Stimulated activated CD8-positive, alpha-beta memory T cell treated with anti-CD3 and anti-CD28 coated beads, Interleukin-4, amount 100 ng/mL, for 4 hours (primary cell): ENCODE measurements at places on chromosomes 2 and 18.

DNA sequence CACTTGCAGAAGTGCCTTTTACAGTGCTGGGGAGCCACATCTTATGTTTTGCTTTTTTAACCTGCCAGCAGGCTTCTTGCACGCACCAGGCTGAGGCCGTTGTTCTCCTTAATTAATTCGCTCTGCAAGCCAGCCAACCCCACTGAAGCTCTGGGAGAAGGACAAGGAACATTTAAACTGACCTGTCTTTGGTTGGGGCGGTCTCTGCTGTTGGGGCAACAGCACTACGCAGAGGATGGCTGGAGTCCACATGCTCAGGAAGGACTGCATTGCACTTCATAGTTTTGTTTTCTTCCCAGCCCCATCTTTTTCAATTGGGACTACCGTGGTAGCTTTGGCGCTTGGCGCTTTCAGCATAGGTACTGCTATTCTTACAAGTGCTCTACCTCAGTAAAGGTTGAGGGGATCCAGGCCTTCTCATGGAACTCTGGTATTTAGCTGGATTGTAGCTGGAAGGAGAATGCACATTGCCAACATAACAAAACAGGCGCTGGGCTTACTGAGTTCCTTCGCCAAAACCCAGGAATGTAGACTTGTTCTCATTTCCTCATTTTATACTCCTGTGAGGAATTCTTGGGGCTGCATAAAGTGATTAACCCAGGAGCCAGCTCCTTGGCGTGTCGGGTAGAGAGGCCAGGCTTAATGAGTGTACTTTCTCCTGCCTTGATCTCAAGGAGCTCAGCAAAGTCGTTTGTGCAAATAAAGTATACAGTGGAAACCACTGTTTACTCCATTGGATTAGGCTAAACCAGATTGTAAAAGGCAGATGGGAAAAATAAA, 146.2 kb downstream of the PRKCE start:
- no peak for DNase-seq

- no peak for DNase-seq
These were observed 6.0 kb upstream of the CYP27C1 start for GRCh38 chr2:127226132-127226519.

GRCh38 chr2:163878718-163879117, 142.9 kb upstream of the FIGN start:
- no peak for DNase-seq

GRCh38 chr2:140454717-140455116, 1674.5 kb upstream of the NXPH2 start:
- no peak for DNase-seq

- no peak for DNase-seq
These were observed 19.6 kb downstream of the CERS6 start for GRCh38 chr2:168475636-168476035.

GRCh38 chr18:44186001-44186400, 494.7 kb upstream of the SETBP1 start:
- DNase-seq = no peak

- no peak for DNase-seq
These were observed 149.7 kb downstream of the SMAD7 start for GRCh38 chr18:48800876-48801727.

- no peak for DNase-seq
These were observed 30.0 kb downstream of the CRIM1 start for GRCh38 chr2:36385603-36386002.

DNA sequence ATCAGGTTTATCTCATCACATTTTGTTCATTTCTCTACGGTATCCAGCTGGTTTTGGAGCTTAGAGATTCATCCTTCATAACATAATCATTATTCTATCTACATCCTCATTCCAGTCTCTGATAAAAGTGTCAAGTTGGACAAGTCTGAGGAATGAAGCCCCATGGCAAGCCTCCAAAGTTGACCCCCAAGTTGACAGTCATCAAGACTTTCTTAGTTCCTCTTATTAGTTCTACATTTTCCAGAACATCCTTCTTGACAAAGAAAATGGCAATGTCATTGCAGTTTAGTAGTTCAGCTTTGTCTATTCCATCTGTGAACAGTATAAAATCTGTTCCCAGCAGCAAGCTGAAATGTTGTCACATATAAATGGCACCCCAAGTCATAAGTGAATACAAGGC, 4.5 kb upstream of the TMSB10 start:
- DNase-seq = no peak

DNA sequence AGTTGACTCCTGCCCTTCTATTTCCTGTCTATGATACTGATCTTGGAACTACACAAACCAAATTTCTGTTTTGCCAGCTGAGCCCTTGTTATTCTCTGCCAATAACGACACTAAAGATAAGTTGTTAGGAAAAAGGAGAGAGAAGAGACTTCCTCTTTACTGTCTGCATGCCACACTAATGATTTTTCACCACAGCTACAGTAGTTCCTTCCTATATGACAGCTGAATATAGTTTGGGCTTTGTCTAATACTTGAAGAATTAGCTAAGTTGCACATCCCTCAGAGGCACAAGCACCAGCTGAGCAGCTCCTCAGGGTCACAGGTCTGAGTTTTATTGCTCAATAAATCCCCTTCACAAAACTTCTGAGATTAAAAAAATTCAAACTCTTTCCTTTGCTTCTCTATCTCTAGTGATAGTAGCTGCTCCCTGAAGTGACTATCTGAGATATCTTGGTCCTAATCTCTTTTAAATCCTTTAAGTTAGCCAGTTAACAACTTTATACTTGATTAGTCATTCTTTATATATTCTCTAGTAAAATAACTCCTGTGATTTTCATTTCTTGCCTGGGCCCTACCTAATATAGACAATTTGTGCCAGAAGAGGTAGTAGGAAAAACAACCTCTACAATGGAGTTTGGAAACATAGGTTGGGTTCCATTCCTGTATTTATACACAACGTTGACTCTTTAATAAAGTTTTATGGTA, 253.0 kb upstream of the CNTNAP5 start:
- no peak for DNase-seq

- DNase-seq = no peak
These were observed 51.5 kb downstream of the HAUS1 start for GRCh38 chr18:46155641-46156051.

GRCh38 chr2:18708203-18708715, 118.9 kb upstream of the NT5C1B start:
- no peak for DNase-seq

DNA sequence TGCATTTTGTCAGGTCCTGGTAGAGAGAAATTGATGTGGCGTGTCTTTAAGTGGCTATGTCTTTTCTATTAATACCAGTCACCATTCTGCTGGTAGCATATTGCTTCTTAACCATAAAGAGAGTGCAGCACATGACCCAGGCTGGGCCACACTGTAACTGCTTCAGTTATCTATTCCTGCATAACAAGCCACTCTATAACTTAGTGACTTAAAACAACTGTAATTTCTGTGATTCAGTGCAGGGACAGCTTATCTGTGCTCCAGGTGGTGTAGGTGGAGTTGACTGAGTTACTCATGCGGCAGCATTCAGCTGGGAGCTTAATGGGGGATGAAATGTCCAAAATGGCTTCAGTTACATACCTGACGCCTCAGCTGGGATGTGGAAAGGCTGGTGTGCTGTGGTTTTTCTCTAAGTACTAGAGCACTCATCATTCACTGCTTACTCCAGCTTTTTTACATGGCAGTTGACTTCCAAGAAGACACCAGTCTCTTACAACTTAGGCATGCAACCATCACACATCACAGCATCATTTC, 742.4 kb downstream of the SATB2 start:
- DNase-seq = no peak

GRCh38 chr2:235725841-235726240, 232.0 kb downstream of the AGAP1 start:
- DNase-seq = no peak

DNA sequence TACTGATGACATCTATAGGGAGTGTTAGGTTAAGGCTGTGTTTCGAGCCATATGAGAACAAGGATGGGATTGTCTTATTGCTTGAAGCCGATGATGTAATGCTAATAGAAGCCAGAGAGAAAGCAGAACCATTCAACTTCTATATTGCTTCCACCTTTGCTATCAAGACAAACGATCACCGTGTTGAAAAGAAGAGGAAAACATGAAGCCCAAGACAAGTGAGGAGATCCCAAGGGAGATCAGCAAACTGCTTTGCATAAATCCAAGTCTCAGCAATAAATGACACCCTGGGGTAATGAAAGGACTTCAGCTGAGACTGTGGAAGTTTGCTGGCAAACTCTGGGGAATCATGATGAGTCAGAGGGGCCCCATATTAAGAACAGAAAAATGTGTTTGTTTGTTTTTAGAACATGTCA, 206.2 kb downstream of the NCKAP5 start:
- DNase-seq = no peak

DNA sequence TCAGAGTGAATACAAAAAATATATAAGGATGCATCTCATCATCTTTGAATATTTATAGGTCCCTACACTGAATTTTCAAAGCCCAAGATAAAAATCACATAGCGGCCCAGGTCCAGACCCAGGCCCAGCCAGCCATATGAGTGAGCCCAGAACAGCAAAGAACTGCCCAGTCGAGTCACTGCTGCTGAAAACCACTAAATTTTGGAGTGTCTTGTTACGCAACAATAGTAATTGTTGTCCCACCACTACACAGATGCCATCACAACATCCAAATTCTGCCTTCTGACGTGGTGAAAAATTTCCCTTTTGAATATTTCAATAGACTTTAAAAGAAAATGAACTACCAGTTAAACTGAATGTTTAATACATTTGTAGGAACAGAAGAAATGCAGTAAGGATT, 5.7 kb downstream of the C18orf32 start:
- no peak for DNase-seq

GRCh38 chr18:29962579-29962978, 1080.0 kb downstream of the DSC3 start:
- no peak for DNase-seq

DNA sequence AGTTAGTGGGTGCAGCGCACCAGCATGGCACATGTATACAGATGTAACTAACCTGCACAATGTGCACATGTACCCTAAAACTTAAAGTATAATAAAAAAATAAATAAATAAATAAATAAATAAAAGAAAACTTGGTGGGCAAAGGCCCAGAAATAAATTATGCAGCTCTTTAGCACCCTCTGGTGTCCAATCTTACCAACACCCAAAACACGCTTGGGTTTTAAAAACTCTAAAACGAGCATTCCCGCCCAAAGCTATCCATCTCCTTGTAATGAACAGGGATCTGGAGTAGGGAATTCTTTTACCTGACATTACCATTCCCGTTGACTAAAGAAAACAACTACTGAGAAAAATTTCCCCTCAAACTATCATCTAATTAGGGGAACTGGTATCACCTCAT, 2005.9 kb upstream of the CELF4 start:
- DNase-seq = no peak

GRCh38 chr2:105701042-105701441, 43.7 kb upstream of the NCK2 start:
- DNase-seq = no peak

DNA sequence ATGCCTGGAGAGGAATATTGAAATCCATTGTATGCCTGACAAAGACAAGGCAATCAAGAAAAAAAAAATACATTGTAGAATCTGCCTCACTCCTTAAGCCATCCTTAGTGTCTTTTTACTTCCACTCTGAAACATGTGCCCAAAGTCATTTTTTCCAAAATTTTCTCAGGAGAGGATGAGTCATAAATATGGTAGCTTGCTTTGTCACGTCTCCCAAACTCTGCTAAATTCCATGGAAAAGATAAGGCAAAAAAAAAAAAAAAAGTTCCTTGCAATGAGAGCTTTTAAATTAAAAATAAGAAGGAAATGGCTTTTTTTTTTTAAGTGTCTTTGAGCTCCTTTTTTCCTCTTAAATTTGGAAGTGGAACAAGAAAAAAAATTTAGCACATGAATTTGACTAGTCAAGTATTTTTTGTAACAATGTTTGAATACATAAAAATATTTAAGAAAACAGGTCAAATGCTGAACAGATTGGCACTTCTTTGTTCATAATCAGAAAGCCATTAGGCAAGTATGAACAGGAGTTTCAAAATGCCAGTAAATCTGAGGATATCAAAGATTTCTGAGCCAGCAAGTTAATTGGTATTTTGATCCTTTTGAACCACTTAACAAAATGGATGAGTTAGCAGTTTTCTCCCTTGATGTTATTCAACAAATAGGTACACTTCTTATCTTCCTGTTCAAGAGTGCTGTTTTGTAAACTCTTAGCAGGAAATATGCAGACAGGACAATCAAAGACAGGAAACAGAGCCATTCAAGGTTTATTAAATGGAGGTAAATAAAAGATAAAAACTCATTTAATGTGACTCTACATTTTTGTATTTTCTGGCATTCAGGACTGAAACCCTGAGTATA, 247.3 kb upstream of the SP5 start:
- no peak for DNase-seq

DNA sequence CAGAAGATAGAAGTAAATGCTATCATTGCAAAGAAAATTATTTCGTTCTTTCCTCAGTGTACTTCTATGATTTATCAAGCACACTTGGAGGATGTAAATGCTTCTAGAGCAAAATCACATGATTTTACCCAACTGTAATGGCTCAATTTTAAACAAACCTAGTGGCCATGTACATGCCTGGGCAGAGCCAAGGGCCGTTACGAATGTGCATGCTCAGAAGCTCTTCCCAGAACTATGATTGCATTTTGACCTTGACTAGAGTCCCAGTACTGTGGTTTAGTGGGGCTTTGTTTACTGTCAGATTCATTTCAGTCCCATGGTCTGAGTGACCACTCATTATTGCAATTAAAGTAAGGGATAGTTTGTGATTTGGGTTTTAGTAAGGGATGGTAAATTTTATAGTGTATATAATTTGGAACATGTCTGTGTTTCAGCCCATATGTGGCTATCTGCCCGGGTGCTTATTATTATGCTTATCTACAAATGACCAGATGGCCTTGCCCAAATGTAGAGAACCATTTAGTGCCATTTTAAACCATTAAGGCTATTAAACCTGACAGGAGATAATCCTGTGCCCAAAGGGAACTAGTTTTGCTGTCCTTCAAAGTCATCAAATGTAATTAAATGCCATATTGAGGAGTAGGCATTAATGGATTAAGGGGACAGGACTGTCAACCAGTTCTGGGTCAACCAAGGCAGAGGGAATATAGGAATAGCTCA, 239.1 kb downstream of the ICOS start:
- no peak for DNase-seq

DNA sequence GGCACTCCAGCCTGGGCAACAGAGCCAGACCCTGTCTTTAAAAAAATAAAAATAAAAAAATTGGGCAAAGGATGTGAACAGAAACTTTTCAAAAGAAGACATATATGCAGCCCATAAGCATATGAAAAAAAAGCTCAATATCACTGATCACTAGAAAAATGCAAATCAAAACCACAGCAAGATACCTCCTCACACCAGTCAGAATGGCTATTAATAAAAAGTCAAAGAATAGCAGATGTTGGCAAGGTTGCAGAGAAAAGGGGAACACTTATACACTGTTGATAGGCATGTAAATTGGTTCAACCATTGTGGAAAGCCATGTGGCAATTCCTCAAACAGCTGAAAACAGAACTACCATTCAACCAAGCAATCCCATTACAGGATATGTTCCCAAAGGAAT, 204.1 kb upstream of the SRD5A2 start:
- no peak for DNase-seq

DNA sequence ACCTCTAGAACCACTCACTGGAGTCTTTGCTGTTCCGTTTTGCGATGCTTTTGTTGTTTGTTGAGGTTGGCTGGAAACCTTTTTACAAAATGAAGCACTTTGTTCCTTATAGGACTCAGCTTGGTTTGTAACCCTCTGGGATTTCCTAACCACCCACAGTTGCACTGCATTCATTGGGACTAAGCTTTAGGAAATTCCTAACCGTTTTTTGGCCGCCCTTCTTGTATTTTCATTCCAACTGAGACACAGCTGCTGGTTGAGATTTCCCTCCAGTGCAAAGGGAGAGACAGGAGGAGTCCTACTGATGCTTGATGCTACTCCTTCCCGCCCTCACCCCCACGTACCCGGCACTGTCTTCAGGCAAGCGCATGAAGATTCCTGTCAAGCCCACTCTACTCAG, 6.1 kb upstream of the DIPK1C start:
- no peak for DNase-seq

GRCh38 chr18:30908381-30908780, 134.2 kb downstream of the DSC3 start:
- DNase-seq = no peak
